Stimulated activated naive CD4-positive, alpha-beta T cell treated with Interleukin-2 at 50 U/mL for 16 hours (primary cell): ENCODE measurements at places on chromosomes 16 and 17.

- no peak for DNase-seq
Observed at GRCh38 chr16:85735946-85736345, 14.9 kb downstream of the C16orf74 start.

DNA sequence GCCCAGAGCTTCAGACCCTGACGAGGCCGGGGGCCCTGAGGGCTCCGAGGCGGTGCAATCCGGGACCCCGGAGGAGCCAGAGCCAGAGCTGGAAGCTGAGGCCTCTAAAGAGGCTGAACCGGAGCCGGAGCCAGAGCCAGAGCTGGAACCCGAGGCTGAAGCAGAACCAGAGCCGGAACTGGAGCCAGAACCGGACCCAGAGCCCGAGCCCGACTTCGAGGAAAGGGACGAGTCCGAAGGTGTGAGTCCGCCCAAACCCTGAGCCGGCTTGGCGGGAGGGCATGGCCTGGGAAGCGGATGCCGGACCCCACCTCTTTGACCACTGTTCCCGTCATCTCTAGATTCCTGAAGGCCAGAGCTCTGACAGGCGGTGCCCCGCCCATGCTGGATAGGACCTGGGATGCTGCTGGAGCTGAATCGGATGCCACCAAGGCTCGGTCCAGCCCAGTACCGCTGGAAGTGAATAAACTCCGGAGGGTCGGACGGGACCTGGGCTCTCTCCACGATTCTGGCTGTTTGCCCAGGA lies 4.4 kb downstream of the NOL3 start:
- DNase-seq: no peak

DNA sequence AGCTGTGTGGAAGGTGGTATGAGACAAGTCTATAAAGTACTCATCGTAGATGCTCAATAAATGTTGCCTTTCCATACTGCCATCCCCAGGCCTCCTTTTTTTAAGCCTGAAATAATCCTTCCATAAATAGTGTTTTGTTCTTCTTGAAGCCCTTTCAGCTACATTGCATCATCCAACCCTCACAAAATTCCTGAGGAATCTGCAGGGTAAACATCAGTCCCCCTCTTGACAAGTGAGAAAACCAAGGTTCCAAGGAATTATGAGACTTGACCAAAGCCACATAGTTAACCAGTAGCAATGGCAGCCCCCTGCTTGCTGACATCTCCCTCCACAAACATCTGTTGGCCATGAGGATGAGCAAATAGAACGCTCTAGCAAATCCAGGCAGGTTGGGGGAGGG lies 89.7 kb upstream of the CCL1 start:
- no peak for DNase-seq

DNA sequence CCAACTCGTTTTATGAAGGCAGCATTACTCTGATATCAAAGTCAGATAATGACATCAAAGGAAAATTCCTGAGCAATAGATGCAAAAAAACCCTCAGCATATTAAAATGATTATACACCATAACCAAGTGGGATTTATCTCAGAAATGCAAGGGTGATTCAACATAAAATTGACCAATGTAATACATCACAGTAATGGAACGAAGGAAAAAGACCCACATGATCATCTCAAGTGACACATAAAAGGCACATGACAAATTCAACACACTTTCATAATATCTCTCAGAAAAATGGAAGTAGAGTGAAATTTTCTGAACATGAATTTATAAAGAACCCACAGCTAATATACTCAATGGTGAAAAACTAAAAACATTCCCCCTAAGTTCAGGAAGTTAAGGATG lies 118.8 kb downstream of the ITFG1 start:
- DNase-seq: no peak

GRCh38 chr16:65947951-65948350 lies 418.5 kb upstream of the CDH5 start:
- no peak for DNase-seq

DNA sequence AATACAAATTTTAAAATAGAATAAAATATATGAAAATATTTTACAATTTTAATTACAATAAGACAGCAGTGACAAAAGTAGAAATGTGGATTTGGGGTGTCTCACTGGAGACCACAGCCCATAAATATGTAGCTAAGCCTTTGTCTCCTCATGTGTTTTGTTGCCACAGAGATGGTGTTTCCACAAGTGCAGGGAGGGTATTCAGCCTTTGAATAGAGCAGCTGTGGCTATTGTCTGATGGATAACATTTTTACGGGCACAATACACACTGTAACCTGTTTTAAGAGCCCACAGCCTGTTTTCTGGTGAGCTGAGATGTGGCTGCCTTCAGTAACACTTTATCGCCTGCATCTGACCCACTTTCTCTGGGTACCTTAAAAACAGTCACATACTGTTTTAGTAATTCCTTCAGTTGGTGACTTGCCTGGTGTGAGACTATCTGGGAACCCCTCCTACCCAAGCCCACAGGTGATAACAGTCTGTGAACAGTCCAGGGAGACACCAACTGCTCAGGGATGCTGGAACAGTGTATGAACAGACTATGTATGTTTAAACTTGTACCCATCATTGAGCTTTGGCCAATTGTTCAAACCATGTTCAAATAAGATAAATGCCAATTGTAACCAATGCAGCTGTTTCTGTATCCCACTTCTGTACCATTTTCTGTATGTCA lies 7.8 kb upstream of the AHSP start:
- no peak for DNase-seq

DNA sequence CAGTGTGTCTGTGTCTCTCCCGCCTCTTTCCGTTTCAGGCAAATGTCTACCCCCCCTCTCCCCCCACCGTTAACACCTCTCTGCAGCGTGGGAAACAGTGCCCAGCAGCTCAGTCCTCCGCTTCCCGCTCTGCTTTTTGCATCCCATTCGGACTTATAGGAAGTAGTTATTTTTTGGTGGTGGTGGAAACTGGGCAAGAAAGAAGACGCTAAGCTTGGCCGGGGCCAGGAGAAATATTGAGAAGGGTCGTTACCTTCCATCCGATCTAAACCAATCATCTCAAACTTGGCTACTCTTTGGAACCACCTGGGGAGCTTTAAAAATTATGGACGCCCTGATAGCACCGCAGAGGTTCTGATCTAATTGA lies 499 bp upstream of the HLF start:
- no peak for DNase-seq

DNA sequence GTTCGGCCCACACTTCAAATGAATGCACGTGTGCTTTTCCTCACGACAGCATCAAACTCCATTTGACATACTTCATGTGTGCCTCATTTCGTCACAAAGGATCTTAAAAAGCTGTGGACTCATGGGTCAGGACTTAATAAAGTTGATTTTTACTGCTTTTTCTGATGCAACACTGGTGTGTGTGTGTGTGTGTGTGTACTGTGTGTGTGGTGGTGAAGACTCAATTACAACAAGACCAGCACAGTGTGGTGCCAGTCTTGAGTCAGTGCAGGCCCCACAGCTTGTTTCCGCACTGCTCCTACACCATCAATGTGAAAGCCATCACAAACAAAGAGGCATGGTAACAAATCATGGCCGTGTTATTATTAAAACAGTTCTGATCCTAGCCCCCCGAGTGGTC lies 17.7 kb downstream of the CDIP1 start:
- no peak for DNase-seq

DNA sequence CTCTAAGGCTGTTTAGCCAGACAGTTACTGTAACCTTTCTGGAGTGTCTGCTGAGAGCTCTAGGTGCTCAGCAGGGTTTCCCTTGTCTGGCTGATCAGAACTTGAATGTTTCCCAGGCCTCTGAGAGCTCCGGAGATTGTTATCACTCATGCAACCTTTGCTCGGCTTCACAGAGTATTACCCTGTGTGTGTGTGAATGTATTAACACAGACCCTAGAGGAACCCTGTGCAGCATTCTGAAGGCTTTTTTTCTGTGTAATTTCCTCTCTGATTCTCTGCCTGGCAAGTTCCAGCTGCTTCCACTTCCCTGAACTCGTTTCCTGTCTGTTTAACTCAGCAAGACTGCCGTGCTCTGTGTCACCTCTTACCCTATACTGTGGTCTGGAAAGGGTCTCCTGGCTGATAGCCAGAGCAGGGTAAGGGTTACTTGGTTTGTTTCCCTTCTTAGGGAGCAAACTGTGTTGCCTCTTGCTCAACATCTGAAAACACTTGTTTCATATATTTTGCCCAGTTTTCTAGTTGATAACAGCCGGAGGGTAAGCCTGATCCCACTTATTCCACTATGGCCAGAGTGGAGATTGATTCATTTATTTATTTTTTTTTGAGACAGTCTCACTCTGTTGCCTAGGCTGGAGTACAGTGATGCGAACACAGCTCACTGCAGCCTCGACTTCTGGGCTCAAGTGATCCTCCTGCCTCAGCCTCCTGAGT lies 21.7 kb downstream of the PRMT7 start:
- no peak for DNase-seq

DNA sequence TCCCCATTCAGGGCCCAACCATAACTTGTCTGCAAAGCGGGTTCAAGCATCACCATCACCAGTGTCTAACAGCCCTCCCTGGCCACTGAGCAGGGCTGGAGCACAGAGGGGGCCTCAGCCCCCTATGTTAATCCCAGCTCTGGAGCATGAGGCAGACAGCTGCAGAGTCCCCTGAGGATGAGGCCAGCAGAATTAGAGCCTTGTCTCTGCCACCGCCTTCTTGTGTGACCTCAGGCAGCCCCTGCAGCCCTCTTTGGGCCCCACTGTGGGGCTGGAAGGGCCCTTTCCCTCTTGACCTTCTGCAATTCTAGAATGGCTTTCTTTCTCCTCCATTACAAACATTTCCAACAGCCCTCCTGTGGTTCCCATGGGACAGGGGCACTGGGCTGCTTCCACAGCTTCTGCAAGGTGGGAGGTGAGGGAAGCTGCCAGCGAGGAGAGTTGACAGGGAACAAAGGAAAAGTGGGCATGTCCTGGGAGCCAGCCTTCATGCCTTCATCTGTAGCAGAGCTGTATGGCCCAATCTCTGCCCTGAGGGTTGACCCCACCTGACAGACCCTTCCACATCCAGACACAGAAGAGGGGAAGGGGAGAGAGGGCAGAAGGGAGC lies 65.7 kb downstream of the TMEM132E start:
- DNase-seq: no peak

DNA sequence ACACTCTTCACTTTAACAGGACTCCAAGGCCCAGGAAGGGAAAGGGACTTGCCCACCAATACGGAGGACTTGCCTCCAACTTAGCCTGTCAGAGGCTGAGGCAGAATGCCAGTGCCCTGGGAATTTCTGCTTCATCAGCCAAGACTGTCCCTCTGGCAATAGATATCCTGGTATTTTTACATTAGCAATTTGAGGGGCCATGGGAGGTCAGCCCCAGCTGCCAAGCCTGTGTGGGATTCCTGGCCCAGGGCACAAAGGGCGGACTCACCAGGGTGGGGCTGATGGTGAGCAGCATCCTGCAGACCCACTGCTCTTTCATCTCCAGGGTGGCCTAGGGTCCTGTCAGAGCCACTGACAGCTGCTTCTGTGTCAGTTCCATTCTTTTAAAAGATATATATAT lies 78.3 kb upstream of the CIBAR2 start:
- DNase-seq: no peak

GRCh38 chr16:11034481-11034931 lies 90.1 kb downstream of the CLEC16A start:
- DNase-seq: no peak
